ENCODE measurements at places on chromosomes 12 and 14. TPM values are rescaled to one million over a fixed set of nuclear protein-coding genes. Genes with fewer than 3 reads are reported as not detected.

The NUAK1 gene
- not detected for total RNA-seq

The CLEC2A gene
- total RNA-seq: not detected

The KITLG gene
- 0.16 TPM for total RNA-seq

The ZDHHC22 gene
- not detected for total RNA-seq

The GALNT4 gene
- total RNA-seq: 15.4 TPM

All from T-helper 2 cell treated with Interferon-gamma antibody and Interleukin-4, amounts not matched to agents 100 ng/mL and 5 ng/mL, for 36 hours (primary cell).